GM04504 (cell line): ENCODE measurements at places on chromosomes 16 and 17.
A peak's percentile ranks its signal among the peaks of the same experiment; 100 is the strongest.

GRCh38 chr16:83005653-83006160 is 378.9 kb downstream of the CDH13 start:
- no peak for DNase-seq

DNA sequence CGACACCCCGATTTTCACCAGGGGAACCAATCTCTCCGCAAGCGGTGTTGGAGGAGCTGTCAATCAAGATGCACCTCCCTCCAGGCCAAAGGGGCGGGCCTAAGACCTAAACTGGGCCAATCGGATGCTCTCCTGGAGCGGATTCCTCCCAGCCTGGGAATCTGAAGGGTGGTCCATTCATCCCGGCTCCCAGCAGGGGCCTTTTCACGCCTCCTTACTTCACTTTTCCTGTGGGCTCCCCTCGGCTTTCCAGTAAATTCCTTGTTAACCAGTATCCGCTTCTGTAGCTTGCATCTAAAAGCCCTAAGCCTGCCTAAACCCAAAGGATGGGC is 17.1 kb downstream of the C16orf74 start:
- DNase-seq, result no peak

- DNase-seq, result no peak
Observed at GRCh38 chr16:28520672-28521071, 14.0 kb upstream of the IL27 start.

DNA sequence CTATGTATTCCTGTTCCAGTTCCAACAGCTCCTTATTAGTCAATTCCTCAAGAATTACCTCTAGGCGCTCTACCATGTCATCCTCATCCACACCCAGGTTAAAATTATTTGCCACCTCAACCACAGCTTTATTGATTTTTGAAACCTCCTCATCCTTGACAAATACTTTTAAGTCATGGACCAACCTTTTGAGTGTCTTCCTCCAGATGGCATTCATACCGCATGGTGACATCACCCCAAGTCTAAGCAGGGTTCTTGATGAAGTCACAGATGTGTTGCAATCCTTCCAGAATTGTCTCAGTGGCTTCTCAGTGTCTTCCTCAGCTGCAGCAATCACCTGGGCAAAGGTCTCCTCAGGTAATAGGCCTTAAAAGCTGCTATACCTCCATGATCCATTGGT is 40.1 kb downstream of the BCL7C start:
- DNase-seq, result no peak

GRCh38 chr17:3885970-3886369 is 6.9 kb downstream of the CAMKK1 start:
- DNase-seq, result peak; percentile 57

DNA sequence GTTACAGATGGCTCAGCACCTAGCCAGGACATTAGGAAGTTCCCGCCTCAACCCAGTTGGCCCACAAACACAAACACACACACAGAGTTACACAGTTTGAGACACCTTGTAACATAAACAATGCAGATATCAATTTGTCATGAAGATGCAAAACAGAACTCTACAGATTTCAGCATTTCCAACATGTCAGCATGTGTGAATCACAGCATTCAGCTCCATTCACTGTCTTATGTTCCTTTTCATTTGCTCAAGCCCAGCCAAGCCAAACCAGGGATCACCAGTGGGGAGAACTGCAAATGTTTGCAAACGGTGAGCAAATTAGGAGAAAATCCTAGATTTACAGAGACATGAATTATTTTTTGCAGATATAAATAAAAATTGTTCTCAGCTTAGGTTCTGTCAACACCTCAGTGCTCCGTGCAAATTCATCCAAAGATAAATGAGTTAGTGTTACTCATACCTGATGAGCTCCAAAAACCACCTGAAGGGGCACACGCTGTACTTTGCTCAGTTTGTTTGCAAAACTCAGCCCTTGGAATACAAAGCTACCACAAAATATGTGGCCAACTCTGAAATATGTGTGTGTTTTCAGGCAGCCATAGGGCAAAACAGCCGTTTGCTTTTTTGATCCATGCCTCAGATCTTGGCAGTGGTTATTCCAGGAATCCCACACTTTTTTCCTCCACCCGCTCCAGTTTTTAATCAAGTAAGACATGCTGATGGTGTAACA is 16.3 kb upstream of the COX10 start:
- DNase-seq, result no peak
